Endothelial cell of umbilical vein (primary cell): ENCODE measurements at places on chromosomes 13 and 19.

- no peak for DNase-seq
These were observed 30.9 kb downstream of the RNASEH2B start for GRCh38 chr13:50940509-50940908.

DNA sequence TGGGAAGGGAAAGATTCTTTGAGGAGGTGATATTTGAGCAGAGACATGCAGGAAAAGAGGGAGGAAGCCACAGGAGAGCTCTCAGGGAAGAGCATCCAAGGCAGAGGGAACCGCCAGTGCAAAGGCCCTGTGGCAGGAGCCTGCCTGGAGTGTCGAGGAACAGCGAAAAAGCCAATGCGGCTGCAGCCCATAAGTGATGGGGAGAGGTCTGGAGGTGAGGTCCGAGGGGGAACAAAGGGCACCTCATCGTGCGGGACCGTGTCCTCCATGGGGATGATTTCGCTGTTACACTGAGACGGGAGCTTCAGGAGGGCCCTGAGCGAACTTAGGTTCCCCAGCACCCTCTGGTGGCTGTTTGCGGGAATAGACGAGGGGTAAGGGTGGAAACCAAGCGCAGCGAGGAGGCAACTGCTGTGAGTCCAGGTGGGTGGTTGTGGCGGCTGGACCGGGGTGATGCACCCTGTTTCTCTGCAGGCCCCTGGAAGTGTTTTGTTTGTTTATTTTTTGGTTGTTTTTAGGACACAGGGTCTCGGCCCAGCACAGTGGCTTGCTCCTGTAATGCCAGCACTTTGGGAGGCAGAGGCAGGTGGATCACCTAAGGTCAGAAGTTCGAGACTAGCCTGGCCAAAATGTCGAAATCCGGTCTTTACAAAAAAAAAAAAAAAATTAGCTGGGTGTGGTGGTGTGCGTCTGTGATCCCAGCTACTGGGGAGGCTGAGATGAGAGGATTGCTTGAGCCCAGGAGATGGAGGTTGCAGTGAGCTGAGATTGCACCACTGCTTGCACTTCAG is 5.9 kb upstream of the EHD2 start:
- DNase-seq = peak; percentile 68

- DNase-seq = no peak
These were observed 917 bp upstream of the CLPTM1 start for GRCh38 chr19:44954278-44954648.

DNA sequence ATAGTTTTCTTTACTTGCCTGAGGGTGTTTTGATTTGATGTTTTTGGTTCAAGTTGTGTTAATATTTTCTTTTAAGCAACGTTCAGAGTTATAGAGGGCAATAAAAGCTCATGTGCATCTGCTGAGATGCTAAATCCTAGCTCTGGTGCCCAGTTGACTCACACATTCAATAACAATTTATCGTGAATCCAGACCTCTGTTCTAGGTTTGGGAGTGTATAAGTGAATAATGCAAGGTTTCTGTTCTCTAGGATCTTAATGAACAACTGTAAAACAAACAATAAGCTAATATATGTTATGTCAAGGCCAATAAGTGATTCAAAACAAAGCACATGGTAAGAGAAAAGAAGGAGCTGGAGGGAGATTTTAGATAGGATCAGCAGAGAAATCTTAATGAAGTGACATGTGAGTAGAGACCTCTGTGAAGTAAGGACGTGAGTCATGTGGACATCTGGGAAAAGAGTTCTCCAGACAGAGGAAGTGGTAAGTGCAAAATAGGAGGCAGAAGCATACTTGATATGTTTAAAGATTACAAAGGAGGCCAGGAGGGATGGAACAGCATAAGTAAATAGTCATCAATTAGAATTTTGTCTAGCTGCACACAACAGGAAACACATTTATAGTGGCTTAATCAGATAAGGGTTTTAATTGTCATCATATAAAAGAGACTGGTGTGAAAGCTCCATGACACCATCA is 278.5 kb upstream of the HTR2A start:
- no peak for DNase-seq

- DNase-seq = peak; percentile 69
These were observed 2.3 kb downstream of the PPP1R15A start for GRCh38 chr19:48874303-48875135.

DNA sequence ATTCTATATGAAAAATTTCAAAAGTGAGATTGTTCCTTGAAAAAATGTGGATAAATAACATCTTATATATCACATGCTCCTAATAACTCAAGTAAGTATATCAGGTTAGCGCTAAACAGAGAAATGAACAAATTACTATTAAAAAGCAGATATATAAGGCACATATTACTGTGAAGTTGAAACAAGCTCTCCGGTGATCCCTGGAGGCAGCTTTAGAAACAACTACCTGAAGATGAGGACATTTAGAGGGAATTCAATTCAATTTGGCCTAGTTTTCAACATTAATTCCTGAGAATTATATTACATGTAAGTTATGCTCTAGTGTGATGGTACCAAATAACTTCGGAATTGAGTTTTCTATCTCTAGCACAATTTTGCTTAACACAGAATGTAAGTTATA is 1373.6 kb upstream of the SPRY2 start:
- no peak for DNase-seq

DNA sequence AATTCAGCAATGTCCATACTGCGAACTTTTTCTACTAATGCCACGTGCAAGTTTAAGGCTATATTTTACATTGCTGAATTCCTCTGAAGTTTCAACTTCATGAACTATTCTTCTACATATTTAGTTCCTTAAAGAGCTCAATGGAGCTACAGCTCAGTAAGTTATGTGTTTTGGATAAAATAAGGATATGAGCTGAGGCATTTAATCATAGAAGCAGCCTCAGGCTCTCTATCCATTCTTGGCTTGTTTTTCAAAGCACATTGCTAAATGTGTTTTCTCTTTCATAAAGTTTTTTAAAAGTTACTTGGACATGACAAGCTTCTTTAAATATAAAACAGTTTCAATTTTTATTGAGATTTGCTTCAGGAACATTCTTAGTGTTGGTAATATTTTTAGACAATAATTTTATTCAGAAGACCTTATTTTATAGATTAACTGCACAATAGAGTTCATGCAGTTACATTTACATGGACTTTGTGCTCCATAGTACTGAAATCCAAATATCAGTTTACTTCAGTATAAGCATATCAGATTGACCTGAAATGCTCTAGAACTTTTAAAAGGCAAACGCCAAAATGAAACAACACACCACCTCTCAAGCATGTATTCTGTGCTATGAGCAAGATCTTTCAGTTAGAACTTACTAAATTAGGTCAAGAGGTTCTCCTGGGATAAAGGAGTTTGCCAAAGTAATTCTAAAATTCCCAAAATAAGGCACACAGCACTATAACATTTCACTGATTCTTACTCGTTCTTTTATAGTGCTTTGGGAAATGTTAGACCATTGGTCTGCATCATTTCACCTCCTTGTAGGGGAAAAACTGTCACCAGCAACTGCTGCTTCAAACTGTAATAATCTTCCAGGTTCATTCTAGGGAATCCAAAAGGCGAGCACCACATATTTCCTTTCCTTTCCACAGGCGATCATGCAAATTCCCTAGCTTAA is 275.5 kb downstream of the ENOX1 start:
- no peak for DNase-seq

DNA sequence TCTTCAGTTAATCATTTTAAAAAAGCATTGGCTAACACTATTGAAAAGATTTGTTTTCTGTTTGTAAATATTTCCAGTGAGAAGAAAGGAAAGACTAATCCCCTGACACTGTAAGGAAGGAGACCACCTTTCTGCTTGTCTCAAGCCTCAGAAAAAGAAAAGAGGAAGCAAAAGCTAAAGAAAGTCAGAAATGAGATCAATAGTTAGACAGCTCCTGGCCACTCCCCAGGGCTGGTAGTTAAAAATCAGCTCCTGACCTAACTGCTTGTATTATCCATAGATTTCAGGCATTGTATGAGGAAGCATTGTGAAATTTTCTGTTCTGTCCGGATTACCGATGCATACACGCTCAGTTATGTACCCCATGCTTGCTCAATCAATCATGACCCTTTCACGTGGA is 76.6 kb downstream of the ZNF486 start:
- DNase-seq = no peak

- no peak for DNase-seq
These were observed 9.4 kb upstream of the ZNF428 start for GRCh38 chr19:43628646-43629326.

DNA sequence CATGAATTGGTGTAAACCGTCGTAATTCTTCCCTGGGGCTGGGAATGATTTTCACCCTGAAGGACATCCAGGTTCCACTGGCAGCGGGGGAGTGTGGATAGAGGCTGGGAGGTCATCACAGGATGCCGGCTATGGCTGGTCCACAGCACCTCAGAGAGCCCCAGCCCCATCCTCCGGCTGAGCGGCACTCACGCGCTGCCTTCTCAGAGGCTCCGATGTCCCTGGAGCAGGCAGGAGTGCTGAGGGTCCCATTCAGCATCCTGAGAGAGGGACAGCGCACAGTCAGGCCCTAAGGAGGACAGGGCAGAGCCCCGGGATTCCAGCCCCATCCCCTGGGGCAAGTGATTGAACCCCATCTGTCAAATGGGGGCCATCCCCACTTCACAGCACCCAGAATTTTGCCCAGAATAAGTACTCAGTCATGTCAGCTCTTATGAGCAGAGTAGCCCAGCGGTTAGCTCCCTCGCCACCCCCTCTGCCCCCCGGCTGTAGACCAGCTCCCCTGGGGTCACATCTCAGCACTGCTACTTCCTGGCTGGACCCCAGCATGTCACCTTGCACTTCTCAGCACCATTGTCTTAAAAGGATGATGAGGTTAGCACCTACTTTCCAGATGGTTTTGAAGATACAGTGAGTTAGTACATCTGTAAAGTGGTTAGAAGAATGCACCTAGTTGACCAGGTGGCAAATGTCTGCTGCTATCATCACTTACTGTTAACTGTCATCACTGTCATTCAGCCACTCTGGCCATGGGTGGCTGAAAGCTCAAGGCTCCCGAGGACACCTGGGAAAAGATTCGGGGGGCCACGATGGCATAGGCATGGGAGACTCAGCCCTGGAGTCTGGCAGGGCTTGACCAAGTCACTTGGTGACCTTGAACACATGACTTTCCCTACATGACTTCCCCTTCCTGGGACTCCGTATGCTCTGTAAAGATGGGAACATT is 11.9 kb downstream of the GRAMD1A start:
- no peak for DNase-seq

- peak; percentile 70 for DNase-seq
These were observed 2.3 kb upstream of the DOCK6 start for GRCh38 chr19:11264452-11265176.

DNA sequence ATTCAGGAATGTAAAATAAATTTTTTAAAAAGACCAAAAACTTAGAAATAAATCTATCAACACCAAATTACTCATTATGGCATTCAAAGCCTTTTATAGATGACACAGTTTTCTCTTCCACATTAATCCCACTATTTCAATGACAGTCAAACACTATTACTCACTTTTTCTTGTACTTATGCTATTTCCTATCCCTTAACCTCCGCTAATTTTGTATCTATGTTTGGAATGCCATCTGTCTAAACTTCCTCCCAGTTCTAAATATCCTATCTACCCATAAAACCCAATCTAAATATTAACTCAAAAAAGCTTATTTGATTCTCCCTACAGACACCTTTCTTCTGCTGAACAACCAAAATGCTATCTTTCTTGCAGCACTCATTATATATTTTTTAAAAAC is 203.5 kb downstream of the ENOX1 start:
- no peak for DNase-seq

DNA sequence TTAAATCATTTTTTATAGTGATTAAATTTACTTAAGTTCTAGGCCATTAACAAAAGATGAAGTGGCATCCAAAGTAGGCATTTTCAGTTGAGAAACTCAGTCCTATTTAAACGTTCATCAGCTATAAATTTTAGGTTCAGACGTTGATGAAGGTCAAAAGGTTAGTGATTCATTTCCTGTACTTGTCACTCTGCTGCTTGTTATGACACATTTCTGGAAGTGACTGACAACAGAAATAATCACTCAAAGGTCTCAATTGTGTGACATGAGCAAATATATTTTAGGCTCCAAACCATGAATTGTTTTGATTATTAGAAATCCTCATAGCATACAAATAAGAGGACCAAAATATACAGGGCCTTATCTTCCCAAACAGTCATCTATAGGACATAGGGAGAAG is 10.3 kb upstream of the EDNRB start:
- DNase-seq = peak; percentile 80

DNA sequence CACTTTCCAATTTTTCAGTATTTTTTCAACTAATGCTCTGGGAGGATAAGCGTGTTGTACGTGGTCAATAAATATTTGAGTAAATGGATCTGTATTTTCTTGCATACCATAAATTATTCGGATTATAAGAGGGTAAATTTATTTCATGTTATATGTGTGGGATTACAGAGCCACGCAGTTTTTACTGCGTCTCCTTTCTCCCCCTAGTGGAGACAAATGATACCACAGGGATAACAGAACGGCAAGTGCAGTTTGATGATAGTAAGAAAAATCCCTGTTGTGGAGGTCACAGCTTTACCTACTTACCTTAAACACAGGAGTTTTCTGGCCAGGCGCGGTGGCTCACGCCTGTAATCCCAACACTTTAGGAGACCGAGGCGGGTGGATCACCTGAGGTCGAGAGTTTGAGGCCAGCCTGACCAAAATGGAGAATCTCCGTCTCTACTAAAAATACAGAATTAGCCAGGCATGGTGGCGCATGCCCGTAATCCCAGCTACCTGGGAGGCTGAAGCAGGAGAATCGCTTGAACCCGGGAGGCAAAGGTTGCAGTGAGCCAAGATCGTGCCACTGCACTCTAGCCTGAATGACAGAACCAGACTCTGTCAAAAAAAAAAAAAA is 16.8 kb downstream of the MBD3L2B start:
- peak; percentile 36 for DNase-seq

- no peak for DNase-seq
These were observed 44.2 kb downstream of the MBNL2 start for GRCh38 chr13:97266332-97266731.

GRCh38 chr19:4929186-4929585 is 19.9 kb downstream of the UHRF1 start:
- DNase-seq = no peak

- no peak for DNase-seq
These were observed 10.2 kb downstream of the INSL3 start for GRCh38 chr19:17811103-17811502.

DNA sequence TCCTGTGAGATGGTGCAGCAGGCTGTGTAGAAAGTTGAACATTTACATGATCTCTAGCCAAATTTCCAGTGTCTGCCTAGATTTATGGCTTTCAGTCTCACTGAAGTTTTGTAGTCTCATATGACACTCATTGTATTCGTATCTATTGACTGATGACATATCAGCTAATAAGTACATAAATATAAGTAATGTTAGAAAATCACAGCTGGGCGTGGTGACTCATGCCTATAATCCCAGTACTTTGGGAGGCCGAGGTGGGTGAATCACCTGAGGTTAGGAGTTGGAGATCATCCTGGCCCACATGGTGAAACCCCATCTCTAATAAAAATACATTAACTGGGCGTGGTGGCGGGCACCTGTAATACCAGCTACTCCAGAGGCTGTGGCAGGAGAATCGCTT is 54.7 kb upstream of the HTR2A start:
- no peak for DNase-seq

GRCh38 chr19:18995804-18996241 is 37.5 kb downstream of the SUGP2 start:
- DNase-seq = peak; percentile 70

GRCh38 chr13:85564598-85564997 is 234.6 kb downstream of the SLITRK6 start:
- DNase-seq = no peak
